ENCODE measurements at places on chromosomes 16 and 17.

DNA sequence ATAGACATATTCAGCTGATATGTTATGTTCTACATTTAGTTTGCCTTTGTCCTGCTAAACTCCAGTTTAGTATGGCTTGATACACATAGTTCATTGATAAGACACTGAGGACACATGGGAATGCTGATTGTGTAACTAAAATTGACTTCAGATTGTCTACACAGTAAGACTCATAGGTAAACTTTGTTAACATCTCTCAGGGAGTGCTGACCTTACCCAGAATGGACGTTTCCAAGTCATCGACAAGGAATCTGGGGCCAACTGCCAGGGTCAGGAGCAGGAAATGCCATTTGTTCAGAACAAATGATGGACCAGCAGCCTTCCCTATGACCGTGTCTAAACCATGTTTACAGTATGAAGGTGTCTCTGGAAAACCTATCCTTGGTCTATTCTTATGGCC is 58.7 kb downstream of the DYNLRB2 start:
- no peak for DNase-seq

DNA sequence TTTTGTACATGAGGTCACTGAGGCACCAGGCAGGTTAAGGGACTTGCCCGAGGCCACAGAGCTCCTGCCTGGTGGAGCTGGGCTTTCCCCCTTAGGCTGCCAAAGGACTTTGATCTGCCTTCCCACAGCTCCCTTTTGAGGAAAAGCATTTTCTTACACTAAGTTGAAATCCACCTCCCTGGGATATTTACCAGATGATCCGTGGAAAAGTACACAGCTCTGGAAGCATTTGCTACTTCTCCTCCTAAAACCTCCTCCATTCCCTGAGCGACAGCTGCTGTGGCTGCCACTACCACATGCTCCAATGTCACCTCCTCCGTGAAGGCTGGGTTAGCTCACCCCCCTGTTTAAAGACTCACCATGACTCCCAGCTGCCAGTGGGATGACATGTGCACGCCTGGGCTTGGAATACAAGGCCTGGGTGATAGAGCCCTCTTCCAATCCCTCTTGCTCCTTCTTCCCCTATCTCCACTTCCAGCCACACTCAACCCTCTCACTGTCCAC is 1.2 kb upstream of the MPRIP start:
- no peak for DNase-seq

DNA sequence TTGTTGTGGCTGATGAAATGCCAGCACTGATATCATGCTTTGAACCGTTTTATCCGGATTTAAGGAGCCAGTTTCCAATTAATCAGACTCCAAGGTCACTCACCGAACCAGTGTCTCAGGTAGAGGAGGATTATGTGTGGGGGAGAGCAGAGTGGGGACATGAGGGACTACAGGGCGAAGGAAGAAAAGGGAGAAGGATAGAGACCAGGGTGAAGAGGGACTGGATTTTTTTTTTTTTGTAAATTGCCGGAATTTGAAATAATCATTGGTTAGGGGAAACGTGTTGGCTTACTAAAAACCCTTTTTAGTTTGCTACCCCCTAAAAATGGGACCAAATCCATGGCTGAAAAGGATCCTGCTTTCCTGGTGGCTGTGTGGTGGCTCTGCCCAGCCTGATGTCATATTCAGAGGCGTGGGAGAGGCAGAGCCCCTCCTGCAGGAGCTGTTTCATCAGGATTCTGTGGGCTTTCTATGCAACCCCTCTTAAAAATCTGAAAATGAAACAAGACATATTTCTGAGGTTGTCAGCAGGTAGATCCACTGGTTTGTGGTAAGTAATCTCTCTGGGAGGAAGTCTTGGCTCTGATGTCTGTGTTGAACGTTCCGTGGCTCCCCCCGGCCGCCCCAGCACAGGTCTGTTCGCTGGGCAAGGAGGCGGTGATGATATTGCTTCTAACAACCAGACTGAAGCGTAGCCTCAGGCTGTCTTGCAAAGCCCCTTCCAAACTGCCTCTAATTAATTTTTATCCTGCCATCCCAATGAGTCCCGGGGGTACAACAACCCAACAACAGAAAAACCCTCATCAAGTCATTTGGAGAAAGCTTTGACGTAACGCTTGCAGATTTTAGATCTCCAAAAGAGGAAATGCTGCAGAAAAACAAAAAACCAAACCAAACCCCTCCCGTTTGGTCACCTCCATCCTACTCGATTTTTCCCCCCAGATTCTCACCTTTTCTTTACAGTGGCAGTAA is 143.0 kb upstream of the ZFHX3 start:
- no peak for DNase-seq

DNA sequence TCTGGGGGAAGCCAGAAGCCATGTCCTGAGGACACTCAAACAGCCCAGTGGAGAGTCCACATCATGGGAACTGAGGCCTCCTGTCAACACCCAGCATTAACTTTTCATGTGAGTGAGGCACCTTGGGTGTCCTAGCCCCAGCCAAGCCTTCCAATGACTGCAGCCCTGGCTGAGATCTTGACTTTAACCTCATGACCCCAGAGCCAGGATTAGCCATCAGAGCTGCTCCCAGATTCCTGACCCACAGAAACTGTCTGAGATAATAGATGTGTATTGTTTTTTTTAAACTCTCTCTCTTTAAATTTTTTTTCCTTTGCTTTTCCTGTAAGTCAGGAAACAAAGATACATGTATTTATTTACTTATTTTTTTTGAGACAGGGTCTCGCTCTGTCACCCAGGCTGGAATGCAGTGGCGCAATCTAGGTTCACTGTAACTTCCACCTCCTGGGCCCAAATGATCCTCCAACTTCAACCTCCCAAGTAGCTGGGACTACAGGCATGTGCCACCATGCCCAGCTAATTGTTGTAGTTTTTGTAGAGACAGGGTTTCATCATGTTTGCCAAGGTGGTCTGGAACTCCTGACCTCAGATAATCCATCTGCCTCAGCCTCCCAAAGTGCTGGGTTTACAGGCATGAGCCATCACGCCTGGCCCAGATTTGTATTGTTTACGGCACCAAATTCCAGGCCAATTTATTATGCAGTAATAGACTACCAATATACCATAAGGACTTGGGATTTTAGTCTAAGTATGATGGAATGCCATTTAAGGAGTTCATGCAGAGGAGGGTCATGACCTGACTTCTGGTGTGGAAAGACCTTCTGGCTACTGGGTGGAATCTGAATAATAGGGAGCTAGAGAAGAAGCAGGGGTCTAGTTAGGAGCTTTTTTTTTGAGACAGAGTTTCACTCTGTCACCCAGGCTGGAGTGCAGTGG is 14.0 kb upstream of the TMEM94 start:
- no peak for DNase-seq

- DNase-seq: no peak
Measured at GRCh38 chr16:79537584-79537983, 63.0 kb downstream of the MAF start.

All from stimulated activated CD4-positive, alpha-beta T cell treated with anti-CD3 and anti-CD28 coated beads, Interleukin-12 subunit alpha, Interleukin-12 subunit beta, amount 100 ng/mL, for 24 hours (primary cell).